ENCODE measurements at places on chromosomes 16 and 17.

GRCh38 chr16:56366945-56367344, 58.4 kb downstream of the AMFR start:
- no peak for DNase-seq

DNA sequence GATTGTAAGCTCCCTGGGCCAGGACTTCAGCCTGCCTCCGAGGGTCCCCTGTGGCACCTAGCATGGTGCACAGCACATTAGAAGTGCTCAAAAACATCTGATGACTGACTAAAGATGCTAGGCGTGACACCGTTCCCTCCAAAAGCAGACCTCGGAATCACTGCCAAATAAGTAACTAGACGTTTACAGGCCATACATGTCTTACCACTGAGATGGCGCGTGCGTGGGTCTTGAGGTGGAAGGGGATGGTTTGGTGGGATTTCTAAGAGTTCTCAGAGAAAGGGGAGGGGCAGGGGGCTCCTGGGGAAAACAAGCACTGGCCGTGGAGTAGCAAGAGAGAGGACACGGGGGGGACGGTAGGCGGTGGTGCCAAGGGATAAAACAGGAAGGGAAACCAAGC, 12.4 kb downstream of the MPO start:
- no peak for DNase-seq

DNA sequence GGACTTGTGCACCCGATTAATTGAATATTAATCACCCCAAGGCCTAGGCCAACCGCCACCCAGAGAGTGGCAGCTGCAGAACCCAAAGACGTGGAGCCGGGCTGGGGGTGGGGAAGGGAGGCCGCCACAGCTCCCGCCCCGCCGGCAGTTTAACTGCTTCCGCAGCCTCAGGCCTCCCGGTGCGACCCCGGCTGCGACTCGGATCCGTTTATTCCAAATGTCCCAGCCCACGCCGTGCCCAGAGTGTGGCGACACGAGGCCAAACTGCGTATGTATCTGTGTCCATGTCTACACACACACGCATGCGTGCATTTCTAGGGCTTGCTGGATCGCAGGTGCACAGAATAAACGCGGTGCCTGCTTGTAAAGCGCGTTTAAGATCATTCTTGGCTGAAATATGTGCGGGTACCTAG, 802 bp upstream of the TOB1 start:
- DNase-seq, result no peak

GRCh38 chr16:30346286-30346685, 8.8 kb downstream of the CD2BP2 start:
- DNase-seq, result no peak

Measured in GM03348 (cell line).